ENCODE measurements at places on chromosomes 7 and 10.

DNA sequence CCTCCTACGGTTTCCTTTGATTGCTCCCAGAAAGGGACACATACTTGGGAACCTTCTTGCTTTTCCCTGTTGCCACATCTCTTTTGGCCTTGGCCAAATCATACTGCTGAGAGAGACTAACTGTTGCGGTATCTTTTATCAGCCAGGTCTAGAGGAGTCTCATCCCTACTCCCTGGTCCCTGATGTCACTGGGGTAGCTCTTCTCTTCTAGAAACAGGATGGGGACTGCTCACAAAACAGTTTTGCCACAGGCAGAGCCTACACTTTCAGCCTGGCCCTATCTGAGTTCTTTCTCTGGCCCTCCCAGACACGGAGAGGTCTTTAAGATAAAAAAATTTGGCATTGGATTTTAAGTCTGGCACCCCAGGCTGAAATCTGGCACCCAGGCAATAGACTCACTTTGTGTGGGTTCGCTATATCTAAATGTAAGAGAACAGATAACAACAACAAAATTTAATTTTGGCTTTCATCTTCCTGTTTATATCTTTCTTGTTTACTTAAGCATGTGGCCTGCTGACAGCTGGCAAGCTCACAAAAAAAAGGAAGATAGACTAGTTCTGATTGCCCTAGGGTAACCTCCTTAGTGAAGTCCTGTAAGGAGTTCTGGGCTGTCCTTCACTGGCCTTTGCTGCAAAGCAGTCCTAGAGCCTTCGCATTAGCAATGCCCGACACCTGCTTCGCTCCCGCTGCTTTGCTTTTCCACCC is 228.3 kb upstream of the NPVF start:
- DNase-seq = no peak

- no peak for DNase-seq
Measured at GRCh38 chr10:61021926-61022325, 77.9 kb upstream of the RHOBTB1 start.

DNA sequence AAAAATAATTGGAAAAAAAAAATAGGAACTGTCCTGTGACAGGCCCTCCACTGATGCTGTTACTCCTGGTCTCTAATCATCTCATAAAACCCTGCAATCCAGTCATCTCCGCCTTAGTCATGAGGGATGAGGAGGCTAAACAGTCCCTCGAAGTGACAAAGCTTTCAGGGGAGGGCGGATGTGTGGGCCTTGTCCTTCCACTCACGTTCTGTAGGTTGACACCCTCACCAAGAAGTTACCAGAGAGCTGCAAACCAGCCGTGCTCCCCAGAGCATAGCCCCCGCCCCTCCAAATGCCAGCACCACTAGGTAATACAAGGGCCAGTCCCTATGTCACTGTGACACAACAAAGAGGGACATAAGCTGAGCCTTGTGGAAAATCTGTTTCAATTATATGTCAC is 11.9 kb downstream of the COBL start:
- no peak for DNase-seq

- DNase-seq = no peak
Measured at GRCh38 chr10:130000918-130001317, 36.8 kb upstream of the EBF3 start.

DNA sequence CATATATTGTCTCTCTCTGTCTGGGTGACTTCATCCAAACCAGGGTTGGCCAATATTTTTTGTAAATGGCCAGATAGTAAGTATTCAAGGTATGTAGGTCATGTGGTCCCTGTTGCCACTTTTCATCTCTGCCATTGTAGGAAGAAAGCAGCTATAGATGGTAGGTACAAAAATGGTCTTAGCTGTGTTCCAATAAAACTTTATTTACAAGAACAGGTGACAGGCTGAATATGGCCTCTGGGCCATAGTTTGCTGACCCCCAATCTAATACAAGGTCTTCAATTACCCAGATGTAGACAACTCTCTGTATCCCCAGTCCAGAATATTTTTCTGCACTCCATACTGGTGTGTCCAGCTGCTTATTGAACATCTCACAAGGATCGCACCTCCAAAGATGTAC is 166.2 kb upstream of the FZD8 start:
- DNase-seq = no peak

- no peak for DNase-seq
Measured at GRCh38 chr10:118621304-118621942, 26.0 kb upstream of the PRLHR start.

DNA sequence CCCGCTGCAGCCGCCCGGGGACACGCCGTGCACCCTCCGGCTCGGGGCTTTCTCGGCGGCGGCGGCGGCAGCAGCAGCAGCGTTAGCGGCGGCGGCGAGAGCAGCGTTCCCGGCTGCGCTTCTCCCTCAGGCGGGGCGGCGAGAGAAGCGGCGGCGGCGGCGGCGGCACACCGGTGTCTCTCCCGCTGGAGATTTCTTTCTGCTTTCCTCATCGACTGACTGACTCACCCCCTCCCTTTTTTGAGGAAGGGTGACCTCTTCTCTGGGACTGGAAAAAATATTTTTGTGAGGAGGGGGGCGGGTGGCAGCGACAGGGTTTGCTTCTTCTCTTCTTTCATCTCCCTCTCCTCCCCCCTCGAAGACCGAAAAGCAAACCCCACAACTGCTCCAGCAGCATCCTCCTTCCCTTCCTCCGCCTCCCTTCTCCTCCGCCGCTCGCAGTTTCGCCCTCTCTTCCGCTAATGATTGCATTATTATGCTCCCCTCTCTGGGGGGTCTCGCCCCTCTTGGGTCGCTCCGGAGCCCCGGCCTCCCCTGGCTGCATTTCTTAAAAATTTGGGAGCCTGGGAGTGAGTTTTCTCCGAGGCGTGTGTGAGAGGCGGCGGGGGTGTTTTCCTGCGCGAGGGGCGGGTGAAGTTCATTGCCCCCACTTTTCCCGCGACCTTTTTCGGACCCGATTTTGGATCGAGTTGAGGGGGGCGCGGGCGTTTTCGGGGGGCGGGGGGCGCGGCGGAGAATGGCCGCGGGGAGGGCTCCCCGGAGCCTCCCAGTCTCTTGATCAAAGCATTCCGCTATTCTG is 411 bp downstream of the AUTS2 start:
- no peak for DNase-seq

- no peak for DNase-seq
Measured at GRCh38 chr7:49791088-49791741, 17.8 kb downstream of the VWC2 start.

GRCh38 chr7:111324228-111324627 is 233.3 kb downstream of the LRRN3 start:
- no peak for DNase-seq

GRCh38 chr7:137846827-137847567 is at the start of gene DGKI:
TSS of gene DGKI (minus strand) at chr7:137846974.
- no peak for DNase-seq

DNA sequence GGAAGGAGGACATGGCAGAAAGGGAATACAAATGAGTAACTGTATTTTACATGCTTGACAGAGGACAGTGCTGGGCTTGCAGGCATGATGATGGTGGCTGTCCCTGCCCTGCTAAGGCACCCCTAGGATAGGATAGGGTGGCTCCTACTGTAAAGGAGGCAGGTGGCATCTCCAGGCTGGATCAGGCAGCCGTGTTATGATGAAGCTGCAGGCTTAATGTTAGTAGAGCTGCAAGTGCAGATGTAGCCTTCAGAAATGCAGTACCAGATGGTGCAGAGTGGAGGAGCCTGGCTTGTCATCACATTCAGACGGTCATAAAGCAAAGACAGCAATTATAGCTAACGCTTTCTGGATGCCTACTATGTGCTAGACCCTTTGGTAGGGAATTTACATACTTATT is 287.9 kb upstream of the PODXL start:
- DNase-seq = no peak

DNA sequence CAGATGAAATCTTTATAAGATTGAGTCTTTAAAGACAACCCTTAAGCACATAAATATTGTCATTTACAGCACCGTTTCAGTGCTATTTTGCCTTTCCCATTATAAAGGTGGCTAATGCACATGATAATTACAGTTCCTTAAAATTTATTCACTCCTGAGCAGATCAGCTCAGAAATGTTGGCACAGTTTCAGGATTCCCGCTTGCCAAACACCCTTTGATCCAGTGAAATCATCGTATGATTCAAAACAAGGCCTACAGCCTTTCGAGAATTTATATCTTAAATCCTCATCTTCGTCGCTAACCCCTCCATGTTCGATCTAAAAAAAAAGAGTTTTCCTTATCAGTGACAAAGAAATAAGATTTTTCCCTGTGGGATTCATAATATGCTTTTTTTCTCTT is 14.1 kb upstream of the SOSTDC1 start:
- DNase-seq = no peak

DNA sequence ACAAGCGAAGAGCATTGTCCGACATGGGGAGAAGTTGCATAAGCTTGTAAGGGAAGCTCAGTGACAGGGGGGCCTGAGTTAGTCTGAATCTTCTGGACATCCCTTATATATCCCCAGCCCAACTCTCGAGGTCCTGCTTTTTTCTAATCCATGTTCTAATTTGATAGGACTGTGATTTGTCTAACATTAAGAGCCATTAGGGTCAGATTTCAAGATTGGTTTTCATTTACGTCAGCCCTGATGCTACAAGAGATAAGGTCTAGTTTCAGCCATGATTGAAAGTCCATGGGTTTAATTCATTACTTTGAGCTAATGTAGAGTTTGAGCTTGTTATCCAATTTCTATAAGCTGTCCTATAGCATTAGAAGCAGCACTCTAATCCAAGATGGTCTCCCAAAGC is 20.3 kb downstream of the TLX1 start:
- DNase-seq = no peak

- DNase-seq = no peak
Measured at GRCh38 chr10:17206210-17206709, 4.8 kb upstream of the TRDMT1 start.

GRCh38 chr10:73920089-73920488 is 9.2 kb downstream of the PLAU start:
- DNase-seq = no peak

GRCh38 chr7:135602304-135602703 is 44.6 kb downstream of the NUP205 start:
- no peak for DNase-seq

GRCh38 chr7:128247640-128248194 is 6.6 kb downstream of the LEP start:
- DNase-seq = peak; percentile 8

- DNase-seq = no peak
Measured at GRCh38 chr10:126842836-126843235, 62.4 kb upstream of the DOCK1 start.

- DNase-seq = peak; percentile 44
Measured at GRCh38 chr10:110864662-110865140, 7.0 kb upstream of the PDCD4 start.

DNA sequence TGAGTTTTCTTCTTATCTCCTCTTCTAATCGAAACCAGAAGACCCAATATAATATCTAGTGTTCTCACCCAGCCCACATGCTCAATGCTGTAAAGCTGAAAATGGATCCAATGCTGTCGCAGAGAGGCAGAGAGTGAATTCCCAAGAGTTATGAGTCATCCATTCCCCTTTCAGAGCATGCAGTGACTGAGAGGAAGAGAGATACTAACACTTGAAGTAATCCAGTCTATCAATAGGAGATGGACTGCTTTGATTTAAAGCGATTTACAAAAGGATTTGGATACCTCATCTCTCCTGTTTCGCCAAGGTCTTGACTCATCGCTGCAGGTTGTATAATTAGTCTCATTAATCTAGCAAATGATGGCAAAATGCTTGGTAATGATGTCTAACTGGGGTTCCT is 41.5 kb upstream of the PRKCQ start:
- DNase-seq = no peak

- no peak for DNase-seq
Measured at GRCh38 chr10:87775766-87776165, 42.3 kb downstream of the ATAD1 start.
